ENCODE measurements at places on chromosomes 6 and 20. TPM values are rescaled to one million over a fixed set of nuclear protein-coding genes. Genes with fewer than 3 reads are reported as not detected.

GRCh38 chr6:119677384-119677783 is 327.8 kb upstream of the MAN1A1 start:
- no peak for DNase-seq

GRCh38 chr6:87104667-87105066 is 9.8 kb upstream of the CGA start:
- no peak for DNase-seq

- no peak for DNase-seq
These were observed 2.8 kb downstream of the ITPR3 start for GRCh38 chr6:33623895-33624381.

DNA sequence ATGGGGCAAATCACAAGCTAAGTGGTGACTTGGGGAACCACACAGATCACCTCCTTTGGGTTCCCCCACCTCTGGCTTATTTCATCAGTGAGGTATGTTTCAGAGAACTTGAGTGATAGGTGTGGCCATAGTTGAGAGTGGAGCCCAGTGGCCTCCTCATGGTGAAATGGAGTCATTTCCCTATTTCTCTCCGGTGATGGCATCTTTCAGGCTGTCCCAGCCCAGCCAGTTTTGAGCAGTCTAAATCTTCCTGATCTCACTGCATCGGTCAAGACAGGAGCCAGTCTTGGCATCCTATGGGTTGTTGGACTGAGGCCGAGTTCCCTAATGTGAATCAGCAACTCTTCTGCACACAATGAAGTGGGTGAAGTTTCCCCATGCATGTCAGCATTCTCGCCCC is 132.4 kb downstream of the EYA2 start:
- DNase-seq, result peak; percentile 27

- DNase-seq, result peak; percentile 85
These were observed 24.0 kb upstream of the HDAC2 start for GRCh38 chr6:113994934-113995342.

DNA sequence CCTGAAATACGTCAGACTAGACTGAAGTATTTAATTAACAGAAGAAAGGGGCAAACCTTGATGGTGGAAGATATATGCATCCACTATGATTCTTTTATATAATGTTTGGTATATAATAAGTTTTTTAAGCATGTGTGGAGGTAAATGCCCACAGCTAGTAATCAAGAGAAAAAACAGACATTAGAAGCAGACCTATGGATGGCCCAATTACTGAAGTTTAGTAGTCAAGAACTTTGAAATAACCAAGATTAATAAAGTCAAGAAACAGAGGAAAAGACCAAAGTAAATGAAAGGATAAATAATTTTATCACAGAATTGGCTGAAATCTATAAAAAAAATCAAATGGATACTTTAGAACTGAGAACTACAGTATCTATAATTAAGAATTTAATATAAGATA is 15.3 kb downstream of the TTI1 start:
- no peak for DNase-seq

GRCh38 chr6:158819977-158820622 is 932 bp upstream of the EZR start:
- DNase-seq, result no peak

GRCh38 chr20:9225879-9226278 is 157.0 kb downstream of the PLCB4 start:
- peak; percentile 61 for DNase-seq

CHMP4B gene
- total RNA-seq, result 20.7 TPM

GMEB2 gene
- 5.9 TPM for total RNA-seq

Measured in muscle of leg (tissue), 16 donors.